Liver (tissue), 10 donors: ENCODE measurements at places on chromosomes 5 and 9. TPM values are rescaled to one million over a fixed set of nuclear protein-coding genes. Genes with fewer than 3 reads are reported as not detected.

GRCh38 chr5:65076251-65076869, 307.6 kb downstream of the CWC27 start:
- no peaks in the 10 kb centered on the region for H3K4me1 ChIP-seq
- H3K36me3 ChIP-seq, result no peaks in the 10 kb centered on the region
- H3K27ac ChIP-seq, result no peak overlapping the region
- no peak overlapping the region for H3K4me3 ChIP-seq
- no peak for DNase-seq

- H3K27me3 ChIP-seq, result no peaks in the 10 kb centered on the region
- H3K36me3 ChIP-seq, result no peaks in the 10 kb centered on the region
- no peak overlapping the region for H3K4me3 ChIP-seq
- H3K27ac ChIP-seq, result no peak overlapping the region
- no peak for DNase-seq
These were observed 274.1 kb downstream of the SMARCA2 start for GRCh38 chr9:2289263-2289662.

IFNA13 gene
- not detected for total RNA-seq

SCGB3A1 gene
- not detected for total RNA-seq
